ENCODE measurements at places on chromosomes 4 and X.

GRCh38 chr4:112564706-112565270 is 48.8 kb upstream of the NEUROG2 start:
- no peak for DNase-seq

GRCh38 chrX:40176351-40177116 is 78.8 kb upstream of the BCOR start:
- DNase-seq, result peak; percentile 66

DNA sequence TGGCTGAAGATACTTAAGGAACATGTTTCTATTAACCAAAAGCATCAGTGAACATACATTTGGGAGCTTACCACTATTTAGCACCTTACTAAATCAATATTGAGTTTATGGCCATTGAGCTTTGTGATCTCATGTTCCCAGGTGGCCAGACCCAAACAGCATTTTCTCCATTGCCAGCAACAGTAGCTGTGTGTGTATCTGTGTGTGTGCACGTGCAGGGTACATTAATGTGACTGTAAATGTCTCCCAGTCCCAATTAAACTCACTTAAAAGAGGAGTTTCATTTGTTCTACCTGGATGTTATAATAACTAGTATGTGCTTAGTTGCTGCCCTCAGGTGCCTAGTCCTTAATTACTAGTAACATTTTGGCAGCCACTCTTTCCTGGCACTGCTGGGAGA is 282.4 kb downstream of the NR3C2 start:
- DNase-seq, result no peak

GRCh38 chr4:187294861-187295260 is 571.2 kb upstream of the FAT1 start:
- DNase-seq, result no peak

GRCh38 chr4:97912156-97912555 is 231.1 kb downstream of the STPG2 start:
- DNase-seq, result no peak

- DNase-seq, result no peak
Observed at GRCh38 chrX:150842198-150842685, 56.2 kb downstream of the CD99L2 start.

DNA sequence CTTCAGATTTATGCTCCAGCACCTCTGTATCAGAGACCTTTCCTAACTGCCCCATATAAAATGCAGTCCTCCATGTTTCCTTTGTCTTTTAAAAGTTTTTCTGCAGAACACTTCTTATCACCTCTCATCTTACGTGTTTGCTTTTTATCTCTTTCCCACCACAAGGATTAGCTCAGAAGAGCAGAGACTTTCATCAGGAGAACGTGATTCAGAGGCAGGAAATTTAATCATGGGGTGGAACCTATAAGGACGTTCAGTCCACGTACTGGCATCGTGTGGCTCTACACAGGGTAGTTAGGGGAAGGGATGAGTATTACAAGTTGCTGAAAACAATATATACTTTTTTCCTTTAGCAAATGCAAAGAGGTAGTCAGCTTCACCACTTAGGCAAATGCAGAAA is 98.7 kb downstream of the SORBS2 start:
- no peak for DNase-seq

- no peak for DNase-seq
Observed at GRCh38 chr4:80268081-80268823, 1.8 kb downstream of the FGF5 start.

DNA sequence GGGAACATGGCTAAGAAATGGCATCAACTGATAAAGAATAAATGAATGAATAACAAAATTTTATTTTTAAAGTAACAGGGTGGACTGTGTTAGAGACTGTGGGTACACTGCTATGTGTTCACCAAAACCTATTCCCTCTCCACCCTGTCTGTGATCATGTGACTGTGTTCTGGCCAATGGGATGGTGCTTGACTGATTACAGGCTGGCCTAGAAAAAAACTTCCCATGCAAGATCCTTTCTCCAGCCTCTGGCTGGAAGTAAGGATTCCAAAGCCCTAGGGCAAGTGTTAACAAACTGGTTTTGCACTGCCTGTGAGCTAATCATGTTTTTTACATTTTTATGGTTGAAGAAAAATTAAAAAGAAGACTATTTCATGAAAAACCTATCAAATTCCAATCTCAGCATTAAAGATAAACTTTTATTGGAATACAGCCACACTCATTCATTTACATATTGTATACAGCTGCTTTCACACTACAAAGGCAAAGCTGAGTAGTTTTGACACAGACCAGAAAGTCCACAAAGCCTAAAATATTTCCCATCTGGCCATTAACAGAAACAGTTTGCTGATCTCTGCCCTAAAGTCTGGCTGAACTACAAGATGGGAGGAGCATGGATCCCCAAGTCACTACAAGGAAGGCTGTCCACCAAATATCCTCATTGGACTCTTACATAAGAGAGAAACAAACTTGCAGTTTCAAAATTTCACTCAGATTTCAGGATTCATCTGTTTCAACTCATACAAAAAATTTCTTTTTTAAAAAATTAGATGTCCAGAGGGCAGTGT is 133.2 kb downstream of the ARHGAP6 start:
- DNase-seq, result no peak

DNA sequence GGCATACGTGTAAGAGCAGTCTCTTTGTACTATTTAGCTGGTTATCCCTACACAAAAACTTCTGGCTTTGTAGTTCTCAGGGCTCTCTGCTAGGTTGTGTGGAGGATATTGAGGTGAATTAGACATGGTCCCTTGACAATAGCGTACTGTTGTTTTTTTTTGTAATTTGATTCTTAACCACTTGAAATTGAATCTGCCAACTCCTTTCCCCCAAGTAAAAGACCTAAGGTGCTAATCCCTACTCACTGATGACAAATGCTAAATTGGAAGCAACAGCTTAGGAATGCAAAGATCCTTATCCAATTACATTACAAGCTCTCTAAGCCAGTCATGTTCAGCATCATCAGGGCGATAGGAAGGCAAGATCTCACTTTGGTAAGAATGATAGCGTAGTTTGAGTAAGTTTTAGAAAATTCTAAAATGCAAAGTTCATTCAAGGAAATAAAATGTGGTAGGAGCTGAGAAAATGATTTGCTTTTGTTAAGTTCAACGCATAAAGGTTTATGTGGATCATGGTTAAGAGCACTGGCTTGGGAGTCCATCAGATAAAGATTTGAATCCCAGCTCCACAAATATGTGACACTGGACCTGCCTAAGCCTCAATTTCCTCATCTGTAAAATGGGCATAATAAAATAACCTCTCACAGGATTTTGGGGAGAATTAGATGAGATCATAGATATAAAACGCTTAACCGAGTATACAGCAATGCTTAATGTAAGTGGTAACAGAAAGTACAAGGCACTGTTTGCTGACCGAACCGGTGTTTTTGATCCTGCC is 39.3 kb downstream of the DOCK11 start:
- no peak for DNase-seq

DNA sequence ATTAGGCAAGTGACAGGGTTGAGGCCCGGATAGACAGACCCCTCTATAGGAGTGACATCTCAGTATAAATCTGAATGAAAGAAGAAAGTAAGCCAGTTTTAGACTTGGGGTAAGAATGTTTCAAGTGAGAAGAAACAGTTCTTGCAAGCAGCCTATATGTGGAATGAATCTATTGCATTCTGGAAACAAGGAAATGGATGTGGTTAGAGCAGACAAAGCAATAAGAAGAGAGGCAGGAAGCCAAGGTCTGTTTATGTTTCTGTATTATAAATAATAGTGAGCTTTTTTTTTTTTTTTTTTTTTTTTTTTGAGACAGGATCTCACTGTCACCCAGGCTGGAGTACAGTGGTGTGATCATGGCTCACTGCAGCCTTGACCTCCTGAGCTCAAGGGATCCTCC is 255.8 kb downstream of the UNC5C start:
- DNase-seq, result no peak

- no peak for DNase-seq
Observed at GRCh38 chr4:183657564-183657963, 1.4 kb downstream of the RWDD4 start.

DNA sequence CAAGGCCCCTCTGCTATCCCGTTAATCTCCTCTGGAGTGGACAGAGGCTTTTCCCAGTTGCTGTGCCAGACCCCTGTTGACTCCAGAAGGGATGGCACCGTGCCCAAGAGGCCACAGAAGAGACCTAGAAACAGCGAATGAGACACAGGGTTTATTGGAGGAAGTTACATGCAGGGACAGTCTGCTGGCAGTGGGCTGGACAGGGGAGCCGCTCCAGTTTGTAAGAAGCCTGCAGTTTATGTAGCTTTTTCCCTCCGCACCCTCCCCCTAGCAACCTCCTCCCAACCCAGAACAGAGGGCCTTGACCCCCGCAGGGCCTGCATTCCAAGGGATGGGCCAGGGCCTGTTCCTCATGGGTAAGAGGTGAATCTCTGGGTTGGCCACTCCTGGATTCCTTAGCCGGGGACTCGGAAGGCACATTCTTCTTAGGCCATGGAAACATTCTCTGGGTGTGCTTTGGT is 216.8 kb upstream of the PSAPL1 start:
- DNase-seq, result no peak

- DNase-seq, result no peak
Observed at GRCh38 chr4:64157397-64157796, 251.9 kb downstream of the TECRL start.

DNA sequence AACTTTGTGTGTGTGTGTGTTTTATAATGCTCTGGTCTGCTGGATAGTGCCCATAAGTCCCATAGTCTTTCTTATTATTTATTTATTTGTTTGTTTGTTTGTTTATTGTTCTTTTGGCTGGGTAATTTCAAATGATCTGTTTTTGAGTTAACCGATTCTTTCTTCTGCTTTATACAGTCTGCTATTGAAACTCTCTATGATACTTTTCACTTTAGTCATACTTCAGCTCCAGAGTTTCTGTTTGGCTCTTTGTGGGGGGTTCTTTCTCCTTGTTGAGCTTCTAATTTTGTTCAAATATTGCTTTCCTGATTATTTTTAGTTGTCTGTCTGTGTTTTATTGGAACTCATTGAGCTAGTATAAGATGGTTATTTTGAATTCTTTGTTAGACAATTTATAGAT is 10.0 kb downstream of the CXCL3 start:
- DNase-seq, result no peak

DNA sequence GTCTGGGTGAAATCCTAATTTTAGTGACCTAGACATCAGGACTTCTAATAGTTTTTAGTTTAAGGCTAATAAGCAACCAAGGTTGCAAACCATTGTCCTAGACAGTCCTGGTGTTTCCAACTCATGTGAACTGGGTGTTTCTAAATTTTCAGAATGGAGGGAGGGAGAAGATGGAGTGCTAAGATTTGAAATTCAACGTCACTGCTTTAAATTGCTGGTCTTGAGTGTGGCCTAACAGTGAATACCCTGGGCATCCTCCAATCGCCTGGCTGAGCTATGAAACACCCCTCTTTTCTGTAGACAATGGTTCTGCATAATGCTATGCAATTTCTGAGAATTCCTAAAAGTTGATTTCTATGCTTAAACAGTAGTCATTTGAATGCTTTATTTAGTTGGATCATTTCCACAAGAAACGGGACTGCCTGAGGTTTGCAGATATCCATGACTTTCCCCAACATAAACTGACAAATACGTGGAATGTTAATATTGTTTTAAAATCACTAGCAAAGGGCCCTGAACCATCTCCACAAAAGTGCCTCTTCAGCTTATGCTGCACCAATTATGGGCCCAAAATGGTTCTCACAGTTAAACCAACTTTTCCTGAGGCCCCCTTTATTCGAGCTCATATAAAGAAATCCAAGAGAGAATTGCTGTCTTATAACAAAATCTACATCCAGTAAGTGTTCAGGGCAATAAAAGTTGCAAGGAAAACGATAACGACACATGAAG is 1.1 kb downstream of the FBXL5 start:
- DNase-seq, result no peak

DNA sequence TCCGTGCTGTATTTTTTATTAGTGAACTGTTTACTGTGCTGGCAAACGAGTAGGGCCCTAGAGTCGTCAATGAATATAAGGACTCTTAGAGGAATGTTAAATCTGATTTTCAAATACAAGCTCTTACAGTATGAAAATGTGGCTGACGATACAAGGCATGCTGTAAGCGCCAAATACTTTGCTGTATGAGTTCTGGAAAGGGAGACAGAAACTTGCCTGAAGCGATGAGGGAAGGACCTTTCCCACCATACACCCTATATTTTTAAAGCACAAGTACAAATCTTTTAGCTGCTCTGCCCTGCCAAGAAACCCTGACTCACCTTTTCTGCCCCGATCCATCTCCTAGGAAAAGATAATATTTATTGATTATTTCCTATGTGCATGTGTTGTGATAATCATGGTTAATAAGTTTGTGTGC is 15.7 kb upstream of the RUFY3 start:
- no peak for DNase-seq

DNA sequence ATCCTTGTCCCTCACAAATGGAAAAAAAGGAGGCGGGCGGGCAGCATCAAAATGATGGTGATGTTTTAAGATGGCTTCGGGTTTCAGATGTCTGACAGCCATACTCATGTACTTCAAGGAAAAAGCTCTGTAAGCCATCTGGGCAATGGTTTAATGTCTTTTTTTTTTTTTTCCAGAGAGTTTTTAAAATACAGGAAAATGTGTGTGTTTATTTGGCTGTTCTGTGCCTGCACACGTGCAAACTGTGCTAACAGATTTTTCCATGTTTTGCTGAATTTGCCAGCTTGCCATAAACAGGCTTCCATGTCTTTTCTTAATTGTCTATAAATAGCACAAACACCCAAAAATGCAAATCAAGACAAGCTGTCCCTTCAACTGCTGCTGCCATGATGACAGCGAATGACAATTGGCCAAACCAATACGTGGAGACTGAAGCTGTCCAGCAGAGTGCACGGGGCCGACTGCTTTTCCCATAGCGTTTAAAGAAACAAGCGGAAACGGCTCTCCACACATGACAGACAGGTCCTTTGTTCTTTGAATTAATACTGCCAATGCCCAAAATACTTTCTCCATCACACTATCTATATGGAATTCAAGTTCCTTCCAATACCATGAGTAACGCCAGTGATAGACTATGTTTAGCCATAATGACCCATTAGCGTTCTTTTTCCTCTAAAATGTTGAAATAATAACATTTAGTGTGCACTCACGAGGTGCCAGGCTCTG is 35.7 kb downstream of the AFAP1 start:
- no peak for DNase-seq

DNA sequence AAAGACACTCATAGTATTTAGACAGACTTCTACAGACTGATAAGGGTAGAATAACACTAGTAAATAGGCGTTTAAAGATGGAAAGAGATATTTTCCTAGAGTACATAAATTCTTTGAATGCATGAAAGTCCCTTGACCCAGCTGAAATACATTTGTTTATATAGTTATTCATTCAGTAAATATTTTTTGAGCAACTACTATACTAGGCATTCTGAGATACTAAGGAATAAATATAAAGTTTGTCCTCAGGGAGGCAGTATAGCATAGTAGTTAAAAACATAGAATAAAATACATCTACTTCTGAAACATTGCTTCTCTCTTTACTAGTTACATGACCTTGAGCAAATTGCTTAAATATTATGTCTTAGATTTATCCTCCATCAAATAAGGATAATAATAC is 27.4 kb downstream of the HMGN5 start:
- DNase-seq, result no peak
